ENCODE measurements at places on chromosomes 2 and 18.

DNA sequence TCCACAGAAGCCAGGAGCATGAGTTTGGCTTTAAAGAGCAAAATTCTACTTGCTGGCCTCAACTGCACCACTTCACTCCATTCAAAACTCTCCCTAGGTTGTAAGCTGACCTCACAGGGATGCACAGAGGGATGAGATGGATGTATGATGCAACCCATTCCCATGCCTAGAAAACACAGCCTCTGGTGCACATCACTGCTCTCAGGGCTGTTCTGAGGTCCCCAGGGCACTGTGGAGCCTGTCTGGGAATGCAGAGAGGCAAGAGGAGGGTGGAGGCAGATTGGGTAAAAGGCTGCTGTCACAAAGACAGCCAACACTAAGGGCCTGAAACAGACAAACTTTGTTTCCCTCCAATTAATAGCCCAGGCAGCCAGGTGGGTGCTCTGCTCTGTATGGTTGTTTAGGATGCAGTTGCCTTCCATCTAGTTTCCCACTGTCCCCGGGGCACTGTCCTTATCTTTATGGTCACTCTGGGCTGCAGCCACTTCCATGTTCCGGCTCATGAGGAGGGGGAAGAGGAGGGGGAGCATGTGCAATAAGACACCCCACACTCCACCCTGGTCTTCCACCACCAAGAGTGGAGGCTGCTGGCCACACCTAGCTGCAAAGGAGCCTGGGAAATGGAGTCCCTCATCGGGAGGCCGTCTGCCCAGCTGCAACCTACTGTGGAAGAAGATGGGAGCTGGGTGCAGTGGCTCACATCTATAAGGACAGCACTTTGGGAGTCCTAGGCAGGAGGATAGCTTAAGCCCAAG lies 7.0 kb downstream of the GPR45 start:
- DNase-seq: no peak

DNA sequence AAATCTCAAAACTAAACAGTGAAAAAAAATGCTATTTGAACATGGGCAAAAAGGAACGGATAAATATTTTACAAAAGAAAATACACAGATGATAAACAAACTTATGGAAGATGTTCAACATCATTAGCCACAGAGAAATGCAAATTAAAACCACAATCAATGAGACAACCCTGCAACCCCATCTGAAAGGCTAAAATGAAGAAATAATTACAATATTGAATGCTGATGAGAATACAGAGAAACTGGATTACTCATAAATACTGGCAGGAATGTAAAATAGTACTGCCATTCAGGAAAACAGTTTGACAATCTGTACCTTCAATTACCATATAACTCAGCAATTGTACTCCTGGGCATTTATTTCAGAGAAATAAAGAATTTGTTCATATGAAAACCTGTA lies 193.1 kb upstream of the UBE2E3 start:
- DNase-seq: no peak

GRCh38 chr18:66990909-66991308 lies 387.0 kb upstream of the CDH19 start:
- no peak for DNase-seq

DNA sequence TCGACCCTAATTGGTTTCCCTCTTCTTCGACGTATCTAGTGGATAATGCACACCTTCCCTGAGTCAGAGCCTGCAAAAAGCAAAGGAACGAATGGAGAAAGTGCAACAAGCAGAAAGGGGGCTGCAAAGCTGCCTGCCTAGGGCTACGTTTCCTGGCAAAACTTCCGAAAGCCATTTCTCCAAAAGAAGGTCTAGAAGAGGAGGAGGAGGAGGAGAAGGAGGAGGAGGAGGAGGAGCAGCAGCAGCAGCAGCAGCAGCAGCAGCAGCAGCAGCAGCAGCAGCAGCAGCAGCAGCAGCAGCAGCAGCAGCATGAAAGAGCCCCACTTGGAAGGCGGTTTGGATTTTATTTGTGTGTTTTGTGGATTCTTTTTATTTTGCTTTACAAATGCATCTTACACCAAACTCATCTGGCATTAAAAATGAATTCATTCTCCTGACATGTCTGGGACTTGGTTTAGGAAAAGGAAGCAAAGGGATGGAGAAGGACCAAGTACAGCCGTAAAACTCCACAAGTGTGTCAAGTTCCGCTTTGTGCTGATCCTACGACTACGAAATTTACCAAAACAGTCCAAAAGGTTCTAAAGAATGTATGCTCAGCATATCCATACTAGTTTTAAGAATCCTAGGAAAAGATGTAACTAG lies 2.0 kb downstream of the TCF4 start:
- DNase-seq: no peak

DNA sequence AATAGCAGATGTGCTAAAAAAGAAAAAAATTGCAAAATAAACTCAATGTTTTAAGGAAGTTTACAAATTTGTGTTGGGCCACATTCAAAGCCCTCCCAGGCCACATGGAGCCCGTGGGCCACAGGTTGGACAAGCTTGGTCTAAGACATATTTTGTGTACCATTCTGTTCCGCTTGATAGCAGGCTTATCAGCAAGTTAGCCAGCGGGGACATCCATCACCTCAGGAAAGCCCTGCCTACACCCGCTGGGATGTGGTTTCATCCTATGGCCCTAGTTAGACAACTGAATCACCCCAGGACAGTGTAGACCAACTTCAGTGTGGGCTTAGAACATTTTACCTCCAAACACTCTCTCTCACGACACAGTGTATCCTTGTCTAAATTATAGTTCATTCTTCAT lies 32.6 kb downstream of the CD8B2 start:
- no peak for DNase-seq

GRCh38 chr2:71535526-71535925 lies 82.2 kb downstream of the DYSF start:
- no peak for DNase-seq

Data from DMS79 treated with DMSO at 0.1 percent for 48 hours (cell line).